Effector CD4-positive, alpha-beta T cell (primary cell): ENCODE measurements at places on chromosomes 12 and 14.

GRCh38 chr12:40105265-40105514 is 691 bp downstream of the SLC2A13 start:
- DNase-seq: peak; percentile 2

GRCh38 chr12:52418576-52419110 is 12.5 kb upstream of the KRT82 start:
- no peak for DNase-seq

- no peak for DNase-seq
These were observed 9.7 kb downstream of the PACS2 start for GRCh38 chr14:105324080-105324778.

DNA sequence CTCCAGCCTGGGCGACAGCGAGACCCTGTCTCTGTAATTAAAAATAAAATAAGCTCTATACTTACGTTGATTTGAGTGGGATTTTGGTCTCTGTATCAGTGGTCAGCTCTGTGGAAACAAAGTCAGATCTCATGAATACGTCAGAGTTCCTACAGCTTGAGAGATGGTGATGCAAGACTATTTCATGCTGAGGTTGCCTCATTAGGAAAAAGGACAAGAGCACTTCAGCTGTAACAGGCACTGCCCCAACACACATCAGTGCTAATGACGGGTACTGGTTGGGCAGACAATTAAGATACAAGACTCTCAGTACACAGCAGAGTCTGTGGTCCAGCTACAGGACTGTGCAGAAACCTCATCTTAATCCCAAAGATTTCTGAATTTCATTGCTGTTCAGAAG is 246.4 kb upstream of the AMIGO2 start:
- no peak for DNase-seq

DNA sequence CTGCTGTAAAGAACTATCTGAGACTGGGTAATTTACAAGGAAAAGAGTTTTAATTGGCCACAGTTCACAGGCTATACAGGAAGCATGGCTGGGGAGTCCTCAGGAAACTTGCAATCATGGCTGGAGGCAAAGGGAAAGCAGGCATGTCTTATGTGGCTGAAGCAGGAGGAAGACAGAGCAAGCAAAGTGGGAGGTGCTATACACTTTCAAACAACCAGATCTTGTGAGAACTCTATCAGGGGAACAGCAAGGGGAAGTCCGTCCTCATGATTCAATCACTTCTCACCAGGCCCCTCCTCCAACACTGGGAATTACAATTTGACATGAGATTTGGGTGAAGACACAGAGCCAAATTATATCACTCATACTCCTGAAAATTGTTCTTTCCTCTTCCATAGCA is 109.5 kb upstream of the PKP2 start:
- DNase-seq: no peak

DNA sequence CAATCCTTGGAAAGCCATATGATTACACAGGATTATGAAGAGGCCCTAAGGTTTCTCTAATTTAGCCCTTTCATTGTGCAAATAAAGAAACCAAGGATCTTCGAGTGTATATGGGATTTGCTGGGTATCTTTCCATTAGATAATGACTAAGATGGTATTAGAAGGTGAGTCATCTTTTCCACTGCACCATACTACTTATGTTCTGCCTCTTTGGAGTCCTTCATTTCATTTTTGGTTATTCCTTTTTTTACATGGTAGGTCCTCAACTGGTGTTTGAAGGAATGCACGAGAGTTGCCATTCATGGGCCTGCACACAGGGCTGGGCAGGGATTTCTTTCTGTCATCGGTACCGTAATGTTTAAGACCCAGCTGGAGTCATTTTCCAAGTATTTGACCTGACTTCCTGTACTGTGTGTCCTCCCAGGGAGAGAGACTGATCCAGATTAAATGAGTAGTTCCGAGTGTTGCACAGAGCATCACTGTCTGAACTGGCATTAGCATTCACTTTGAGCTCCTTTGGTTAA is 85.7 kb downstream of the BORCS5 start:
- no peak for DNase-seq

DNA sequence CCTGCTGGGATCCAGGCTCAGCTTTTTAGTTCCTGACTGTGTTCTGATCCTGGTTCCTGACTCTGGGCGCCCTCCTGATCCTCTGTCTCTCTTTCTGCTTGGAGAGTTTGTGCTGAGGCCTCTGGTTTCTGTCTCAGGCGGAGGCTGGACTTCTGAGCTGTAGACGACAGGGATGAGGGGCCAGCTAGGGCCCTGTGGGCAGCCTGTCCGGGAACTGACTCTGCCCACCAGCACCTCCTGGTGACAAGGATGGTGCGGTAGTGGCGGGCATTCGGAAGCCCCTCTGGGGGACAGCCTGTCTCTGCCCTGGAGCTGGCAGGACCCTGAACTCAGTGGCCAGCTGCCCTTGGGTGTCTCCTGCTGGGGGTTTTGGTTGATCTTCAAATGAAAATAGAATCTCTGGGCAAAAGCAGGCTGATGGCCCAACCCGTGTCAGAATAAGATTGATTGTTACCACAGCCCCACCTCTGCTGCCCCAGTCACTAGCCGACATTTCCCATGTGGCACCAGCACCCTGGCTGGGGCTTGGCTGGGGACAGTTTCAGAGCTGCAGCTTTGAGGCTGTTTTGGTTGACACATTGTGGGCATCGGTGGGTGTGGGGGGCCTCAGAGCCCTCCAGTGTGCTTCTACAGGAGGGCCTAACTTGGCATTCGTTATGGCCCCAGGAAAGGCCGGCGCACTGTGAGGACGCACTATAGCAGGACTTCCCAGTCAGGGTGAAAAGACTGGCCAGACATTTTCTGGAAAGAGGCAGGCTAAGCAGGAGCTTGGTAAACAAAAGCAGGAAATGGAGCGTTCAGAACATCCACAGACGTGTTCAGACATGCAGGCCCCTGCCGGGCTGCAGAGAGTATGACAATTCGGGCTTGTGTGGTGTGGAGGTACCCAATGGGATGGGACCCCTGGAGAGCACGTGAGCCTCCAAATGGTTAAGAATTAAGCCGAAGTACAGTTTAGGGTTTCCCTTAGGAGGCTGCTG is 16.2 kb downstream of the KRT80 start:
- no peak for DNase-seq

DNA sequence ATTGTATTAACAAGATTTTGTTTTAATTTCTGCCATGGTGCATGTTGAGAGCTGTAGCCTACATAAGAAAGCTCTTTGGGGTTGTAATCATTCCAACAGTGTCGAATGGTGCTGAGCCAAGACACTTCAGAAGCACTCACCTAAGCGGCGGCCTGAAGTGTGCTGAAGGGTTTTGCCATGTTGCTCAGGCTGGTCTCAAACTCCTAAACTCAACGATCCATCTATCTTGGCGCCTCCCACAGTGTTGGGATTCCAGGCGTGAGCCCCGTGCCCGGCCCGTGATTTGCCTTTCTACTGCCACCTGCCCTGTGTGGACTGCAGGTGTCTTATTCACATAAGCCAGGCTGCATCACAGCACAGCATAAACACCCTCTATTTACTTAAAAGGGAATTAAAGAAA is 48.9 kb downstream of the AMN start:
- DNase-seq: no peak

GRCh38 chr14:93120517-93120916 is 4.8 kb upstream of the ITPK1 start:
- DNase-seq: no peak

DNA sequence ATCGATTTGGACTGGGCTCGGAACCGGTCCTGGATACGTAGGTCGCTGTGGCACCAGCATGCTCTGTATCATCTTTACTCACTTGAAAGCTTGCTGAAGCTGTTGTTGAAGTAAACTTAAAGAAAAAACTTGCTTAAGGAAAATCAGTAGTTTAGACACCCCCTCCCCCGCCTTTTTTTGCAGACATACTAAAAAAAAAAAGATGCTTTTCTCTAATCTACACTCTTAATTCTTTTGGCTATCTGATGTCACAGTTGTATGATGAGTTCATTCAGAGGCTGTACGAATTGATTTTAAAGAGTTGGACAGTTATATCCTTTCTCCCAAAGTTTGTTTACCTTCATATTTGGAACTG is 865 bp downstream of the FRS2 start:
- DNase-seq: no peak

- DNase-seq: no peak
These were observed 1720.2 kb upstream of the SEL1L start for GRCh38 chr14:83253870-83254269.

GRCh38 chr12:47986832-47987231 is 17.4 kb downstream of the COL2A1 start:
- no peak for DNase-seq

GRCh38 chr14:88639221-88639620 is 76.4 kb downstream of the ZC3H14 start:
- no peak for DNase-seq

DNA sequence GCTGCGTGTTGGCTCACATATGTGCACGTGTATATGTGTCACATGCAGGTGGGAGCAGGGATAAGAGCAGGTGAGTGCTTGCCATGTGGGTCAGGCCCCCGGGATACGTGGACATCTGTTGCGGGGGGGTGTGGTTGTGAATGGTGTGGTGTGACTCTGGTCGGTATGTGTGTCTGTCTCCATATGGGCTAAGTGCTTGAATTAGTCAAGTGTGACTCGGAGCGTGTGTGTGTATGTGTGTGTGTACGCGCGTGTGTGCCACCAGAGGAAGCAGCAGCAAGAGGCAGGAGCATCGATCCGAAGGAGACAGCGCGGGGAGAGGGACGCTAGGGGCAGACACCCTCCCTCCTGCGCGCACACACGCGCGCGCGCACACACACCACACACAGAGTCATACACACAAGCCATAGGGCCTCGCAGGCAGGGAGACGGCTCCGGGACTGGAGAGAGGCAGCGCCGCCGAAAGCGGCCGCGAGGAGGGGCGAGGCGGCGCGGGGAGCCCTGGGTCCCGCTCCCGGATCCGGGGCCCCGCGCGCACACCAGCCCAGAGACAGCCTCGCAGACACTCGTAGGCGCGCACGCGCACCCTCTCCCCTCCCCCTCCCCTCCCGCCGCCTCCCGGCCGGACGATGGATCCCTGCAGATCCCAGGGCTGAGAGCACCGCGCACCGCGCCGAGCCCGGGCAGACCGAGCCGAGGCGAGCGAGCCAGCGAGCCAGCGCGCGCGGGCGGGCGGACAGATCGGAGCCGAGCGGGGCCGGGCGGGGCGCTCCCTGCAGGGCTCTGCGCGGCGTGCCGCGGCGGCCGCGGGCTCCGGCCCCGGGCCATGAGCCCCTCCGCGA is at the start of gene ASIC1:
ASIC1 (plus strand) TSS at position 597 of the 842 bp plus-strand sequence. CDS start 1,171 bp downstream, outside the sequence.
- DNase-seq: no peak

DNA sequence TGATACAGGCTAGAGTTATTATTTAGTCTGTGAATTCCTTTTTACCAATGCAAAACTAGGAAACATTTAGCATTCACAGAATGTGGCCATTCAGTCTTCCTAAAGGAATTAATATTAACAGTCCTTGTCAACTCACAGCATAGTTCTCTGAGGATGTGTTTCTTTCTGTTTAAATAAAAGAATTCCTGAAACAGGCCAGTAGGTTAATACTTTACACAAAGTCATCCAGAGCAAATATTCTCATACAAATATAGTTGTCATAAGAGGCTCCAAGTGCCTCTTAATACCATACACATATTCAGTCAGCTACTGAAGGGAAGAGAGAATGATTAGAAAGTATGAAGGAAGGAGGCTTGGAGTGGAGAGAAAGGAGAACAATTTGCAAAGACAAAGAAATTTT is 120.1 kb downstream of the LMNTD1 start:
- DNase-seq: no peak

DNA sequence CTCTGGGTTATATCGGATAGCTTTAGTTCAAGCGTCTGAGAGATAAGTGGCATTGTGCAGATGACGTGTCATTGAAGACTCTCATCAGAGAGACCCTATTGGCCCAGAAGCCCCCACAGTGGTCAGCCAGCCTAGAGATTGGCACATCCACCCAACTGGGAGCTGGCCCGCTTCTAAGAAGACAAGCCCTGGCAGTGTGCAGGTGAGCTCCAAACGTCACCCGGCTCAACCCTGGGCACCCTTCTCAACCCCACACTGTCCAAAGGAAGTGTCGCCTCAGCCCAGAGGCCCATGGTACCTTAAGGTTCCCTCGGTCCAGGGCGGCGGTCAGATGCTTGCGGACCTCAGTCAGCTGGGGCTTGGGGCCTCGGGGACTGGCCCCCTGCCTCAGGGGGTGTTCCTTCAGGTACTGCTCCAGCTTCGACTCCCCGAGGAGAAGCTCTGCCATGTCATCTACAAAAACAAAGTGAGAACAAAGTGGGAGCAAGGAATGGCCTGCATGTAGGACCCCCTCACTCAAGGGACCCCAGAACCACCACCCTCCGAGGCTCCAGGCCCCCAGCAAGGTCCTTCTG is 30.3 kb downstream of the TTC7B start:
- DNase-seq: no peak

DNA sequence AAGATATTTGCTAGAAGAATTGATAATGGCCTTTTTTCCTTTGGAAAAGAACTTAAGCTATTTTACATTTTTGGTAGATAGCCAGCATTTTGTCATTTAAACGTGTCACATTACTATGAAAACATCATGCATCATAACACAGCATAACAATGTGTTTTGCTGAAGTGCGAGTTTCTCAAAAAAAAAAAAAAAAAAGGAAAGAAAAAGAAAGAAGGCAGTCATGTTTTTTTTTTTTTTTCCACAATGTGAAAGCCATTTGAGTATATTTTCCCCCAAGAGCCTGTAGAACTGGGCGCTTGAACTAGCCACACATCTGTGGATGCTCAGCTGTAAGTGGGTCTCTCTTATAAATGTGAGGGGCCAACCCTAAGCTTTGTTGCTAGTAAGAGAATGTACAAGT is 300.1 kb downstream of the AKAP6 start:
- DNase-seq: no peak

DNA sequence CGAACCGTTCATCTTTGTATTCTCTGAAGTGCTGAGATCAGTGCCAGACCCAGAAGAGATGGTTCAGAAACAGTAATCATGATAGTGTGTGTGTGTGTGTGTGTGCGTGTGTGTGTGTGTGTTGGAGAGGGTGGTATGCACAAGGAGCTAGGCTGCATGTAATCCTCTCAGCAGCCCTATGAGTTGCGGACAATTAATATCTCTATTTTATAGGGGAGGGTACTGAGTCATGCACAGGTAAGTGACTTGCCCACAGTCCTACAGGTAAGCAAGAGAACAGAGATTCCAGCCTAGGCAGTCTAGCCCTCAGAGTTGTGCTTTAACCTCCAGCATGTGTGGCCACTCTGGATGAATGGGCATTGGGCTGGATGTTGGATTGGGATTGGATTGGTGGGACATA is 27.9 kb upstream of the TCL1A start:
- no peak for DNase-seq

GRCh38 chr12:11812241-11812585 is 162.7 kb downstream of the ETV6 start:
- no peak for DNase-seq

GRCh38 chr14:70448633-70449340 is 3.2 kb upstream of the ADAM21 start:
- no peak for DNase-seq
